ENCODE measurements at places on chromosomes 6 and 20. TPM values are rescaled to one million over a fixed set of nuclear protein-coding genes. Genes with fewer than 3 reads are reported as not detected.

- DNase-seq: no peak
- H3K27me3 ChIP-seq: peaks cover 11% of the 10 kb centered on the region
- no peaks in the 10 kb centered on the region for H3K4me1 ChIP-seq
- H3K27ac ChIP-seq: no peak overlapping the region
- H3K36me3 ChIP-seq: no peaks in the 10 kb centered on the region
These were observed 155.2 kb upstream of the DTNBP1 start for GRCh38 chr6:15818044-15818443.

- no peaks in the 10 kb centered on the region for H3K36me3 ChIP-seq
- DNase-seq: no peak
- H3K27ac ChIP-seq: no peak overlapping the region
These were observed 30.3 kb upstream of the OGFRL1 start for GRCh38 chr6:71258078-71258866.

- peaks cover 48% of the 10 kb centered on the region for H3K4me1 ChIP-seq
- H3K27me3 ChIP-seq: no peaks in the 10 kb centered on the region
- no peak overlapping the region for H3K4me3 ChIP-seq
These were observed 63.4 kb upstream of the MRPS10 start for GRCh38 chr6:42280966-42281533.

- peaks cover 6% of the 10 kb centered on the region for H3K4me1 ChIP-seq
- H3K27me3 ChIP-seq: no peaks in the 10 kb centered on the region
- no peak for DNase-seq
- H3K27ac ChIP-seq: no peak overlapping the region
- no peak overlapping the region for H3K4me3 ChIP-seq
These were observed 14.3 kb upstream of the TRPC4AP start for GRCh38 chr20:35106827-35107380.

GRCh38 chr6:112910256-112910655 lies 563.1 kb downstream of the RFPL4B start:
- no peak for DNase-seq
- H3K36me3 ChIP-seq: no peaks in the 10 kb centered on the region
- H3K4me3 ChIP-seq: no peak overlapping the region
- no peaks in the 10 kb centered on the region for H3K4me1 ChIP-seq
- no peaks in the 10 kb centered on the region for H3K27me3 ChIP-seq

- no peaks in the 10 kb centered on the region for H3K36me3 ChIP-seq
- H3K27ac ChIP-seq: no peak overlapping the region
- no peak overlapping the region for H3K4me3 ChIP-seq
- H3K4me1 ChIP-seq: no peaks in the 10 kb centered on the region
These were observed 582.4 kb downstream of the PHF3 start for GRCh38 chr6:64217721-64218620.

The FAM110A gene
- total RNA-seq: 23.1 TPM

DNA sequence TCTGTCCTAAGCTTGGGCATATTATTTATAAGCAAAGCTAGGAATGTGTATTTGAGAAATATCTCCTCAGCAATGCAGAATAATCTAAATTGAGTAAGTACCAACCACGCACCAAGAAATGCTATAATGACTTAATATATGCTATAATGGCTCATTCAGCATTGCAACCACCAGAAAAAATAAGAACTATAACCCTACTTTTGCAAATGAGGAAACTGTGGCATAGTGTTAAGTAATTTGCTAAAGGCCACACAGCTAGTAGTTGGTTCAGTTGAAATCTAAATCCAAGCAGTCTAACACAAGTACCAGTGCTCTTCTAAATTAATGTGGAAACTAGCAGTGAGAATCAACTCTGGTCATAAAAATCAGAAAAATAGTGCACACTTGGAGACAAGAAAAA lies 35.7 kb downstream of the HBS1L start:
- H3K27me3 ChIP-seq: no peaks in the 10 kb centered on the region
- H3K36me3 ChIP-seq: peaks cover 25% of the 10 kb centered on the region
- H3K4me3 ChIP-seq: no peak overlapping the region
- H3K4me1 ChIP-seq: peaks cover 71% of the 10 kb centered on the region
- H3K27ac ChIP-seq: peak overlapping the region; percentile 48

- no peak for DNase-seq
- peaks cover 24% of the 10 kb centered on the region for H3K27me3 ChIP-seq
- no peak overlapping the region for H3K27ac ChIP-seq
- H3K4me1 ChIP-seq: peaks cover 10% of the 10 kb centered on the region
- peak overlapping the region; percentile 13 for H3K4me3 ChIP-seq
These were observed 61.6 kb downstream of the SRC start for GRCh38 chr20:37407573-37408002.

The DDO gene
- total RNA-seq: not detected

The TMEM244 gene
- 0.54 TPM for total RNA-seq

The DLK2 gene
- 1.0 TPM for total RNA-seq

The KCNK16 gene
- total RNA-seq: not detected

The EGFL8 gene
- total RNA-seq: 14.0 TPM

DNA sequence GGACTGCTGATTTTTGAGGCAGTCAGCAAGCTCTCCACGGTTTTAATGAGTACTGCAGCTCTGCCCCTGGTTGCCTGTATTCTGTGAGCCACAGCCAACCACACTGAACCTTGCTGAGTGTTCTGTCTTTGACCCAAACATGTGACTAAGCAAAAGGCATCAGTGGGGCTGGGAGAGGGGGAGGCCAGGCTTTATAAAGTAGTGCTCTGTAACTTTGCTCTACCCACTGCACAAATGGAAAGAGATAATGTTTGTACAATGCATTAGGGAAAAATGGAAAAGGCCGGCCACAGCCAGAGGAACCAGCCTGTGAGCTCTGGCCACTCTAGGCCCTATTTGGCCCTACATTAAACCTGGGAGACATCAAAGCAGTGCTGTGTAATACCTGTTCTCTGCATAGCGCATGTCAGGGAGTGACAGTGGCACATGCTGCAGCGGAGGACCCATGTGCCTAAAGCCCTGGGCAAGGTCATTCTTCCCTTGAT lies 22.0 kb downstream of the KLHL31 start:
- no peak overlapping the region for H3K27ac ChIP-seq
- H3K4me1 ChIP-seq: peaks cover 21% of the 10 kb centered on the region
- no peak for DNase-seq
- no peak overlapping the region for H3K4me3 ChIP-seq

The PM20D2 gene
- 25.4 TPM for total RNA-seq

DNA sequence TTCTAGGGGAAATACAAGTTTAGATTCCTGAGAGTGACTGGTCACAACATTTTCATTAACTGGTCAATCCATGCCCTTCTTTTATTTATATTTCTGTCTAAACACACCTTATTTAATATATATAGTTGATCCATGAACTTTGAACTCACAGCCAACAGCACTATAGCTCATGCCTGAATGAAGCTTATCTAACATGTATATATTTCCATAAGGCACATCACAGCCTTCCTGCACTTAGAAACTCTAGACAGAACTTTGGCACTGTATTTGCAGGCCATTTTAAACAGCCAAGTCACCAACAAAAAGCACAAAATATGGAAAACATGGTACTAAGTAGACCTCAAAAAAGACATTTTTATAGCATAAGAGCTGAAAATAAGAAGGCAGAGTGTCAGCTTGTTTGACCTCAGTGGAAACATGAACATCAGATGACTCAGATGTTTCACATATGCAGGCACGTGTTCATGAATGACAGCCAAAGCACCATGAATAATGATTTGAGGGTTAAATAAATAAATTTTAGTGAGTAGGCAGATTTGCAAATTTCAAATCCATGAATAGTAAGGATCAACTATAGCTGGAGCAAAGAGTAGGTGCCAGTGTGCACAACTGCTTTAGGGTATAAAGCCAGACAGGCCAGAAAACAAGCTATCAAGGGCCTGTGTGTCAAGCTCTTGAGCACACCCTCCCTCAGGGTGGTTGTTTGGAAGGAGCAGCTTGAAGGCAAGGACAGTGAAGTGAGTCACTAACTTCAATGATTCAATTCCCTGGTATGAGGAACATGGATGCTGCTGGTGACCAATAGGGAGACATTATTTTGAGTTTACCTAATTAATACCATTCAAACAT lies 88.9 kb upstream of the NT5E start:
- H3K4me1 ChIP-seq: peaks cover 14% of the 10 kb centered on the region
- no peaks in the 10 kb centered on the region for H3K27me3 ChIP-seq
- H3K4me3 ChIP-seq: no peak overlapping the region
- H3K27ac ChIP-seq: no peak overlapping the region

The PREP gene
- total RNA-seq: 46.9 TPM

The PTCRA gene
- not detected for total RNA-seq

- no peak overlapping the region for H3K4me3 ChIP-seq
- DNase-seq: no peak
- H3K27ac ChIP-seq: no peak overlapping the region
- no peaks in the 10 kb centered on the region for H3K27me3 ChIP-seq
- peaks cover 23% of the 10 kb centered on the region for H3K36me3 ChIP-seq
These were observed 81.6 kb downstream of the FAM120B start for GRCh38 chr6:170388113-170388512.

DNA sequence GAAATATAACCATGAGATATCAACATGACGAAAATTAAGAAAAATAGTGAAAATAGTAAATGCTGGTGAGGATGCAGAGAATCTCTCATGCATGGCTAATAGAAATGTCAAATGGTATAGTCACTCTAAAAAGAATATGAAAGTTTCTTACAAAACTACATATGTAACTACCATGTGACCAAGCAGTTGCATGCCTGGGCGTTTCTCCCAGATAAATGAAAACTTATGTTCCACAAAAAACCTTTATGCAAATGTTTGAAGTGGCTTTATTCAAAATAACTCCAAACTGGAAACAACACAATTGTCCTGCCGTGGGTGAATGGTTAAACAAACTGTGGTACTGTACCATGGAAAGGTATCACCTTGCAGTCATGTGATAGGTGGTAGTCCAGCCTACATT lies 112.4 kb downstream of the HDGFL1 start:
- no peak overlapping the region for H3K27ac ChIP-seq
- H3K4me3 ChIP-seq: no peak overlapping the region
- DNase-seq: no peak
- no peaks in the 10 kb centered on the region for H3K27me3 ChIP-seq
- no peaks in the 10 kb centered on the region for H3K36me3 ChIP-seq

DNA sequence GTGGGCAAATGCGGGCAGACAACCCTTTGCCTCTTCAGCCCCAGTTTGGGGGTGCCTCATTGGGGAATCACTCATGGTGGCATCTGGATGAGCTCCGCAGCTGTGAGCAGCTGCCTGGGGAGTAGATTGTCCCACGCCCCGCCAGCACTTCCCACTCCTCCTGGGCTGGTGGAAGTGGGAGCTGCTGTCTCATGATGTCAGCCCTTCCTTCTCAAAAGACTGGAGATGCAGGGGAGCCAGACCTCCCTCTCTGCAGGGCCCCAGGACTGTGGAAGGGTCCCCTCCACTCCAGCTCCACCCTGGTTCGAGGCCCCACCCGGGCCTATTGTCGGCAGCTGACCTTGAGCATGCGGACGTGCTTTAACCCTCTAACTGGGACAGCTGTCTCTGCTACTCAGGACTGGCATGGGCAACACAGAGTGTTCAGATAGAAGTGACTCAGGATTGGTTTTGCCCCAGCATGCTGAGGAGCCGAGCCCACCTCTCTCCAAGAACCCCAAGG lies 2.0 kb downstream of the UNC93A start:
- DNase-seq: no peak
- no peaks in the 10 kb centered on the region for H3K36me3 ChIP-seq
- H3K27me3 ChIP-seq: peaks cover 3% of the 10 kb centered on the region
- H3K4me3 ChIP-seq: no peak overlapping the region
- H3K4me1 ChIP-seq: no peaks in the 10 kb centered on the region

The CTAGE9 gene
- total RNA-seq: not detected

The FOXF2 gene
- not detected for total RNA-seq

DNA sequence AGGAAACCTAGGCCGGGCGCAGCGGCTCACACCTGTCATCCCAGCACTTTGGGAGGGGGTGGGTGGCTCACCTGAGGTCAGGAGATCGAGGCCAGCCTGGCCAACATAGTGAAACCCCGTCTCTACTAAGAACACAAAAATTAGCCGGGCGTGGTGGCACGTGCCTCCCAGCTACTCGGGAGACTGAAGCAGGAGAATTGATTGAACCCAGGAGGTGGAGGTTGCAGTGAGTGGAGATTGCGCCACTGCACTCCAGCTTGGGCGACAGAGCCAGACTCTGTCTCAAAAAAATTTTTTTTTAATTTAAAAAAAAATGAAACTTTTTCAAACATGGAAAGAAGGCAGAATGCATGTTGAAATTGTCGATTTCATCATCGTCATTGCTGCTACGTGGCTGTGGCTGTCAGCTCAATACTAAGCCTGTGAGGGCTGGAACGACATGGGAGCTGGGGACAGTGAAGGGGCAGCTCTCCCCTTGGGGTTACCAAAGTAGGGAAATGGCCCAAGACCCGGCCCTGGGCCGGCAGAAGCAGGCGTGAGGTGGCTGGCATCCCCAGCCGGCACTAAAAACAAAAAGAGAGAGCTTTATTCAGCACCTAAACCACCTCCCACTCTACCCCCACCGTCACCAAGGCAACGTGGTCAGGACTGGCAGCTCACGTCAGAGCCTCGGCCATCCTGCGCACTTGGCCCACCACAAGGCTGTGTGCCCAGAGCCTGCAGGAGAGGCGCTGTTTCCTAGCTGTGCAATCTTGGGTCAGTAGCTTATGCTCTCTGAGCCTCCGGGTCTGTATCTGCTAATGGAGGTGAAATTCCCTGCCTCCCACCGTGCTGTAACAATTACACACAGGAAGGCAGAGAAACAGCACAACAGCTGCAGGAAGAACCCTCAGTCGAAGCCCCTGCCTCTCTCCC lies 30.8 kb downstream of the AGPAT4 start:
- H3K27ac ChIP-seq: no peak overlapping the region
- no peak overlapping the region for H3K4me3 ChIP-seq
- H3K4me1 ChIP-seq: peaks cover 2% of the 10 kb centered on the region
- no peaks in the 10 kb centered on the region for H3K36me3 ChIP-seq
- DNase-seq: peak; percentile 74
- H3K27me3 ChIP-seq: no peaks in the 10 kb centered on the region

- H3K27me3 ChIP-seq: peaks cover 4% of the 10 kb centered on the region
- DNase-seq: peak; percentile 82
- peak overlapping the region; percentile 97 for H3K4me3 ChIP-seq
- peaks cover 34% of the 10 kb centered on the region for H3K4me1 ChIP-seq
These were observed 1.4 kb upstream of the TRERF1 start for GRCh38 chr6:42453031-42453653.

- DNase-seq: no peak
- H3K36me3 ChIP-seq: no peaks in the 10 kb centered on the region
- H3K4me3 ChIP-seq: no peak overlapping the region
- H3K27ac ChIP-seq: no peak overlapping the region
- H3K27me3 ChIP-seq: no peaks in the 10 kb centered on the region
These were observed 491.4 kb upstream of the RNF217 start for GRCh38 chr6:124470803-124471202.

The TNF gene
- 92.5 TPM for total RNA-seq

- H3K27me3 ChIP-seq: peaks cover 43% of the 10 kb centered on the region
- H3K36me3 ChIP-seq: peaks cover 7% of the 10 kb centered on the region
- peaks cover 6% of the 10 kb centered on the region for H3K4me1 ChIP-seq
- no peak overlapping the region for H3K27ac ChIP-seq
- peak; percentile 50 for DNase-seq
- H3K4me3 ChIP-seq: peak overlapping the region; percentile 60
These were observed 15.8 kb upstream of the LIN28B start for GRCh38 chr6:104940893-104941728.

DNA sequence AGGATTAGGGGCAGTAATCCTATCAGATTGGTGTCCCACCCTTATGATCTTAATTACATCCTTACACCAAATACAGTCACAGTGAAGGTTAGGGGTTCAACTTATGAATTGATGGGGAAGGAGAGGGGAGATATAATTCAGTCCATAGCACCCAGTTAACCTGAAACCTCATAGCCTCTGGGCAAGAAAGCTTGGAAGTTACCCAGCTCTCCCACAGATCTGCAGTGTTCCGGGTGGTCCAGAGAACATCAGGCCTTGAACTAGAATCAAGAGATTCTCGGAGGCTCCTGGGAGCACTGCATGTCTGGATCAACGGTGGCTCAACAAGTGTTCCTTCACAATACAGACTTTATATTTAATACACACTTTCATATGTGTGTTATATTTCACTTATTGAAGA lies 392.6 kb upstream of the MARCKS start:
- no peak overlapping the region for H3K27ac ChIP-seq
- no peaks in the 10 kb centered on the region for H3K27me3 ChIP-seq
- no peaks in the 10 kb centered on the region for H3K36me3 ChIP-seq
- no peak for DNase-seq
- H3K4me3 ChIP-seq: no peak overlapping the region

Measured in activated CD8-positive, alpha-beta T cell treated with anti-CD3 and anti-CD28 coated beads for 36 hours (primary cell).